Stimulated activated CD8-positive, alpha-beta memory T cell treated with anti-CD3 and anti-CD28 coated beads, Interleukin-7, amount 100 ng/mL, for 1 hour (primary cell): ENCODE measurements at places on chromosomes 1 and 21.

GRCh38 chr1:202005958-202006357 lies 4.4 kb upstream of the ELF3 start:
- DNase-seq = no peak

- no peak for DNase-seq
Observed at GRCh38 chr1:119635811-119636390, 12.2 kb downstream of the ZNF697 start.

- no peak for DNase-seq
Observed at GRCh38 chr1:11746092-11746491, 10.2 kb downstream of the AGTRAP start.

DNA sequence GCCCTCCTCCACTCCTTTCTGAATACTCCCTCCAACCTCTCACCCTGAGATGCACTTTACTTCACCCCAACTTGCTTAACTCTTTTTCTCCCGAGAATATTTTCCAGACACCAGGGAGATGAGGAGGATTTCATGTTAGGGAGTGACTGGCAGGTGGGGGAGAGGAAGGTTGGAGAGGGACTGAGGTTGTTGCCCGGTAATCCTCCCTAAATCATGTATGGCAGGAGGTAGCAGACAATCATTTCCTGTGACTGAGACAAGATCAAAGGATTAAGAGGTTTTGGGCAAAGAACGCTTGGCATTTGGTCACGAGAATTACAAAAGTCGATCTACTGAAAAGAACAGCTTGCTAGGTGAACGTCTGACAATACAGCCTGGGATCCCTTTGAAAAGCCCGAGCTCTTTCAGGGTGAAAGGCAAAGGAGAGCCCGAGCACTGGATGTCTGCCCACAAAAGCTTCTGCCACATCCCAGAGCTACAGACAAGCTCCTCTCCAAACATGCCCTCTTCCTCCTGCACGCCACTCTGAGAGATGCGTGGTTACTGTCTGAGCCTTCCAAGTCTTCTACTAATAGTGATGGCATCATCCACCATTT lies 154.1 kb downstream of the DAB1 start:
- no peak for DNase-seq

GRCh38 chr1:67691712-67692111 lies 6.7 kb downstream of the GADD45A start:
- no peak for DNase-seq

- DNase-seq = peak; percentile 60
Observed at GRCh38 chr1:31938184-31938975, at the start of gene PTP4A2. PTP4A2 (minus strand) TSS chr1:31938368; CDS start chr1:31919065, 19,303 bp downstream.

- no peak for DNase-seq
Observed at GRCh38 chr21:40041446-40041845, 174.2 kb downstream of the PCP4 start.

- DNase-seq = no peak
Observed at GRCh38 chr1:5994713-5995621, 2.7 kb upstream of the NPHP4 start.

DNA sequence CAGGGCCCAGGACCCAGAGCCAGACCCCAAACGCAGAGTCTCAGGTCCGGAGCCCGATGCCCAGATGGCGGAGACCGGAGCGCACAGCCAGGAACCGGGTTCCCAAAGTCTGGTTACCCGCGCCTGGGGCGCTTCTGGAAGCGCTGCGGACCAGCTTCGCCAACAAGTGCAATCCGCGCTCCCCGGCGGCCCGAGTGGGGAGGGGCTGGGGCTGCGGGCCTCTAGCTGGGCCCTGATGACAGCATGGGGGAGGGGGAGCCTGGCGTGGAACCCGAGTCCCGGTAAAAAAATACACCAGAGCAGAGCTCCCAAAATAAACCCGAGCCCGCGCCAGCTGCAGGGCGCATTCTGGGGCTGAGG lies 494 bp downstream of the NT5C1A start:
- no peak for DNase-seq

- DNase-seq = no peak
Observed at GRCh38 chr1:40096646-40096976, 441 bp downstream of the PPT1 start.

DNA sequence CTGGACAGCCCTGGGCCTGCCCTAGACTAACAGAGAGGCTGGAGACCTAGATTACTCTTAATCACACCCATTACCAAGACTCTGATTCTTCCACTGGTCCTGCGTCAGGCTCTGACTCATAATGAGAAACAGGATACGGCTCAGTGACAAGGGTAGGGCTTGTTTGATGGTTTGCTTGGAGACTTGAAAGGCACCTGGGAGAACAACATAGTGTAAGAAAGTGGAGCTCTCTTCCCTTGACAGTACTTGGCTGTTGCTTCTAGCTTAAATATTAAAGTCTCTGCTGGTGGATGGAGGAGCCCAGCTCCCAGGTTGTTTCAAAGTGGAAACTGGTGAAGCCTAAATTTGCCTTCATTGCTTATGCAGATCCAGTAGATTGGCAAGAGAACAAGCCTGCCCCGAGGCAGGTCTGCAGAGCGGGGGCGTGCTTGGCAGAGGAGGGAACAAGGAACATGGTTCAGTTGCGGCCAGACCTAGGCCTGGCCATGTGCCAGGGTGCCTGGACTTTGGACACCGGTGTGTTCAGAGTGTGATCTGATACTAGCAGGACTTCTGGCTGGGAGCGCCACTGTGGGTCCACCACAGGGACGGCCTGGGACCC lies 480.6 kb downstream of the CAMTA1 start:
- DNase-seq = no peak
